Activated CD4-positive, alpha-beta T cell treated with anti-CD3 and anti-CD28 coated beads, Interleukin-2, Interleukin-4, amounts not matched to agents 100 ng/mL and 50 ng/mL, durations not matched to agents 16 hours and 8 hours (primary cell): ENCODE measurements at places on chromosomes 1 and 21.

GRCh38 chr1:16458831-16459230 lies 18.3 kb downstream of the NECAP2 start:
- DNase-seq: no peak

DNA sequence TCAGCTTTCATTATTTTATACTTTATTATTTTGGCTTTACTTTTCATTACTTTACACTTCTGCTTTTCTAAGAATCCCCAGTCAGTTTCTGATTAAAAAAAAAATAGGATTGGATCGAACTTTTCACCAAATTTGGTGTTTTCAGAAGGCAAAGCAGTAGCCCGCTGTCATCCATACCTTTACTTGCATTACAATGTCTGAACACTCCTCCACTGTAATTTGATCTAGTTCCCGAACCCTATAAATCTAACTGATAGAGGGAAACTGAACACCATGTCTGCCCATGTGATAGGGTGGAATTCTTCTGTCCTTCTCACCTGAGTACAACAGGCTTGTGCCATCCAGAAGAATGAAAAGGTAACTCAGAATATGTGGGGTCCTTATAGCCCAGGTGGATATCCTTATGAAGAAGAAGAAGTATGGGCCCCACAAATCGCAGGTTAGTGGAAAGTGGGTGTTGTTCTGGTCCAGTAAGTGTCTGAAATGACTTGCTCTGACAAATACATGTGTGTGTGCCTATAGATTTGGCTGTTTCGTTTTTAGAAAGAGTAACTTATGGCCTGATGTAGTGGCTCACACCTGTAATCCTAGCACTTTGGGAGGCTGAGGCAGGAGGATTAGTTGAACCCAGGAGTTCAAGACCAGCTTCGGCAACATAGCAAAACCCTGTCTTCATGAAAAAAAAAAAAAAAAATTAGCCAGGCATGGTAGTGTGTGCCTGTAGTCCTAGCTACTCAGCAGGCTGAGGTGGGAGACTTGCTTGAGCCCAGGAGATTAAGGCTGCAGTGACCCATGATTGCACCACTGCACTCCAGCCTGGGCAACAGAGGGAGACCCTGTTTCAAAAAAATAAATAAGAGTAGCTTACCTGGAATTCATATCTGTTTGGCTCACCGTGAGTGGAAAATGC lies 26.6 kb upstream of the CDC14A start:
- no peak for DNase-seq

- no peak for DNase-seq
Measured at GRCh38 chr1:202179828-202180750, 13.5 kb upstream of the LGR6 start.

DNA sequence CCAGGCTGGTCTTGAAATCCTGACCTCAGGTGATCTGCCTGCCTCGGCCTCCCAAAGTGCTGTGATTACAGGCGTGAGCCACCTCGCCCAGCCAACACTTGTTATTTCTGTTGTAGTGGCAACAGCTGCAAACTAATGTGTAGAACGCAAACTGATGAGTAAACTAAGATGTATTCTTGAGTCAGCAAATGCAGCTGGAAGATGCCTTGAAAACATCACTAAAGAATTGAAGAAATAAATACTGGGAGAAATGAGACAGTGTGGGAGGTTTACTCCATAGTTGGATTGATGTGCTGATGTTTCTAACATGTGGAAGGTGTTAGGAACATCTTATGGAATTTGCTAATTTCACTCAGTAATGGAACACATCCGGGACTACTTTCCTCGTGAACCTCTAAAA lies 61.3 kb upstream of the KCNE2 start:
- no peak for DNase-seq

- DNase-seq: no peak
Measured at GRCh38 chr1:46157916-46158311, 17.0 kb upstream of the TSPAN1 start.

GRCh38 chr1:50197216-50197615 lies 88.5 kb downstream of the ELAVL4 start:
- DNase-seq: no peak

GRCh38 chr1:100883963-100884362 lies 10.7 kb downstream of the EXTL2 start:
- no peak for DNase-seq

DNA sequence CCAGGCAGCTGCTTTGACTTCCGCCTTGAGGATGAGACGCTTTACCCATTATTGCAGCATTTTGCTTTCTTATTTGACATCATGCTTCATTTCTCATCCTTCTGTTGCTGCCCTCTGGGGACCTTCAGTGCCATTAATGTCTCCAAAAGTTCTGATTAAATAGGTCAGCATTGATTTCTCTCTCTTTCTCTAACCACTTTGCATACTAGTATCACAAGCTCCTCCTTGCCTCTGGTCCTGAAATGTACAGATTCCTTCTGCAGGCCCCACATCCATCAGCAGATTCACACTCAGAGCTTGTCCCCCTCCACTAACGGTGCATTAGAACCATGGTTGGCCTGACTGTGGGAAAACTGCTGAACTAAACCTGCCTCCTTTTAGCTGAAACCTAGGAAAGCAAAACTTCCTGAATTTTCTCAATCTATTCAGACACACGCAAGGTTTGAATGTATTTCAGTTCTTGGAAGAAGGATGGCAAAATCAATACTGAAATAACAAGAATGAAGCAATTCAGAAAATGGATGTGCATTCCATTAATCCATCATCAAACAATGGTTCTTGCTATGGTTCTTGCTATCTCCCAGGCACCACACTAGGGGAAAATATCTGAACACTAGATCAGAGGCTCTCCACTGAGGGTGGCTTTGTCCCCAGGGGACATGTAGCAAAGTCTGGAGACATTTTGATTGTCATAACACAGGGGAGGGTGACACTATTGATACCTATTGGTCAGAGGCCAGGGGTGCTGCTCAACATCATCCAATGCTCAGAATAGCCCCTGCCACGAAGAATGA lies 154.5 kb downstream of the PCP4 start:
- DNase-seq: no peak

GRCh38 chr1:41573785-41574713 lies 89.6 kb upstream of the EDN2 start:
- peak; percentile 81 for DNase-seq

GRCh38 chr1:9900142-9901043 lies 9.7 kb downstream of the CTNNBIP1 start:
- DNase-seq: no peak

DNA sequence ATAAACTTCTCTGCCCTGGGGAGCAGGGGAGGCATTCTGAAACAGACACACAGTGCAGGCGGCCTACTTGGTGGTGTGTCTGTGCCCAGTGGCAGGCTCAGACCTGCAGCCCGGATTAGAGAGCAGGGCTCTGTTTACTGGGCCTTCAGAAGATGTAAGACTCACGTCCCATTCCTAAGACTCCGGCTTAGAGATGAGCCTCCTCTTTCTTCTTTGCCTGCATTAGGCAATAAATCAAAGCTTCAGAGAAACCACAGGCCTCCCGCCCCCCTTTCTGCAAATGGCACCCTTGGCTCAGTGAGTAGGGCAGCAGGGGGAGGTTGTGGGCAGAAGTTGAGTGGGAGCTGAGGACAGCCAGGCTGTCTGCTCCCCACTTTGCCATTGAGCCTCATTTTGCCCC lies 35.8 kb downstream of the LGR6 start:
- DNase-seq: no peak

GRCh38 chr1:192539297-192540092 lies 36.1 kb upstream of the RGS1 start:
- DNase-seq: no peak

DNA sequence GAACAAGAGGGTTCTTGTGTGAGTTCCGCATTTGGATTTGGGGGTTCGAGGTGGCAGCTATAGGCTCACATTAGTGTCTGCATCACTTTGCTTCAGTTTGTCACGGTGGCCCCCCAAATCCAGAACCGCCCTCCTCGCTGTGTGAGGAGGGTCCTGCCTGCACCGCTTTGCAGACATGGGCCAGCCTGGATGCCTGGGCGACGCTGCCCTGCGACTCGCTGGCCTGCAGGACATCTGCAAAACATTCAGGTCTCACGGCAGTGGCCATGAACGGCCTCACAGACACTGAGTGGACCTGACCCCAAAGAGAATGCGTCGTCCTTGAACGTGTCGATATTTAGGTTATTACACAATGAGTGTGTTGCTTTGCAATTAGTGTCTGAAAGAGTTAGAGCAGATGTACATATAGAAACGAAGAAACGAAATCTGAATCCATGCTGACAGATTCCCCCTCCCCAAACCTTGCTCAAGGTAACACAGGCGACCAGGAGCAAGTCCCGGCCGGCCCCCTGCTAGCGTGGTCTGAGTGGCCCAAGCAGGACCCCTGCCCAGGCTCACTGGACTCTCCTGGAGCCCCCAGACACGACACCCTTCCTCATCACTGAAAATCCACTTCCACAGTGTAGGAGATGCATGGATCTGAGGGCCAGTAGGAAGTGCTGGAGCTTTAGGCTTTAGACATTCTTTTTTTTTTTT lies 20.4 kb downstream of the PDE9A start:
- no peak for DNase-seq
